ENCODE measurements at places on chromosomes 7 and 10.

DNA sequence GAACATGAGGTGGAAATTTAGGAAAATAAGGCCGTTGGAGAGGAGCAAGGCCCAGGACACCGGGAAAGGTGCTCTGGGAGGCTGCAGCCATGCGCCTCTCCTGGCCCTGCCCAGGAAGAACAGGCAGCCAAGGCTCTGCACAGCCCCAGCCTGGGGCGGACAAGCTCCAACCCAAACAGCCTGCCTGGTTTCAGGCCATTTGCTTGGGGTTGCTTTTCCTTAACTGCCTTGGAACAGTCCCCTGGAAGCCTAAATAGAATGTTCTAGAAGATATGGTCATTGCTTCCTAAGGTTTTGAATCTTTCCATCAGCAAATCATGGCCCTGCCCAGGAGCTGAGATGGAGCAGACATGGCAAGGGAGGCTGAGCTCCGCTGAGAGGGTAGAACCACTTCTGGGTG lies 11.0 kb downstream of the VSTM4 start:
- DNase-seq = no peak

GRCh38 chr10:98295401-98295811 lies 27.4 kb upstream of the LOXL4 start:
- no peak for DNase-seq

- DNase-seq = no peak
These were observed 38.1 kb downstream of the MKI67 start for GRCh38 chr10:128087884-128088709.

DNA sequence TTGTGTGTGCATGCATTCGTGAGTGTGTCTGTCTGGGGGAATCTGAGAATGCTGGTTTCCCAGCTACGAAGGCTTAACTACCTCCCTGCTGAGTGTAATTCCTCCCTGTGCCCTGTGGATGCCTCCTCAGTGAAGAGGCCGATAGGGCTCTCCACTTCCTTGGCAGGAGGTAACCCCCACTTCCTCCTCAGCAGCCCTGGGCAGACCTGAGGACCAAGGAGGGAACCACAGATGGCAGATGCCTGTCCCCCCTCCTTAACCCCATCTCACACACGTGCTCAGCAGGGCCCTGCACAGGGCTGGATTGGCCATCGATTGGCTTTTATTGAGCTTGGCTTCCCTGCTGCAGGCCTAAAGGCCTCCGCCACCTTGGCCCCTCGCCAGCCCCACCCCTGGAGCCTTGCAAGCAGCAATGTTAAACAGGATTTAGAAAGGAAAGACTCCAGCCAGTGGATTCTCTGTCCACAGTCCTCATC lies 45.6 kb upstream of the LRRC4 start:
- DNase-seq = no peak

DNA sequence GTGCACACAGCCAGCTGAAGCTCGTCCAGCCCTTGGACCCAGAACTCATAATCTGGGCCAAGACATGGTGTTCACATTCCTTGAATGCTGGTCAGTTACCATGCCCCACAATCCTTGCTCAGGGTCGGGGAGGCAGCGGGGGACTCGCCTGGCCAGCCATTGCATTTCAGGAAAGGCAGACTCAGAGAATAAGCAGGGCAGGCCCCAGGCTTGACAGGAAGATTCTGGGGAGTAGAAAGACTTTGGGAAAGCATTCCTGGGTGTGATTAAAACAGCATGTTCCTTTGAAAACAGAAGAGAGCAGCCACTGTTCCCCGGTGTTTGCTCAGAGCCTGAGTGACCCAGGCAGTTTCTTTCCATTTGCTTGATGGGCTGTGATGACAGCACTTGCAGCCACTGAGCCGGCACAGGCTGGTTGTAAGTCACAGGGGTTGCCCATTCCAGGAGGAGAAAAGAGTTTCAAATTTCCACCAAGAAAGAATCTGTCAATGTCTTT lies 473.7 kb downstream of the TYW1 start:
- no peak for DNase-seq

DNA sequence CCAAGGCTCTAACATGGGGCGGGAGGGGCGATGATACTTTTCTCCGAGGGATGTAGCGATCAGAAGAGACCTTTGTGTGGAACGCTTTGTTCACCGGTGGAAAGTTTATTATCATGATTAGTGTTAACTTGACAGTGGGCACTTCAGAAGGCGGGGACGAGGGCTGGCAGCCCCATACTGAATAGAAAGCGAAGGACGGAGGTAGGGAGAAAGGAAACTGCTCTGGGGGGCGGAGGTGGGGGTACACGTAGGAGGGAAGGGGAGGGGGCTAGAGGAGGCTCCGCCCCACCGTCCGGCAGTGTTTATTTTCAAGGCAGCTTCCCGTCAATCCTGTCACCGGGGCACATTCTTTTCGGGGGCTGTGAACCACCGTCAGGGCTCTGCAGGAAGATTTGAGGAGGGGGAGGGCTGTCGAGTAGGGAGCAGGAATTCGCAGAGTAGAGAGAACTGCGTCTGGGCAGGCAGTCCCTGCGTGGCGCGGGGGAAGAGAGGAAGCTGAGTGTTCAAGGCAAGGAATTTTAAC lies 9.4 kb upstream of the NKX2-3 start:
- no peak for DNase-seq

- no peak for DNase-seq
These were observed 91.6 kb downstream of the DNMBP start for GRCh38 chr10:99917963-99918825.

DNA sequence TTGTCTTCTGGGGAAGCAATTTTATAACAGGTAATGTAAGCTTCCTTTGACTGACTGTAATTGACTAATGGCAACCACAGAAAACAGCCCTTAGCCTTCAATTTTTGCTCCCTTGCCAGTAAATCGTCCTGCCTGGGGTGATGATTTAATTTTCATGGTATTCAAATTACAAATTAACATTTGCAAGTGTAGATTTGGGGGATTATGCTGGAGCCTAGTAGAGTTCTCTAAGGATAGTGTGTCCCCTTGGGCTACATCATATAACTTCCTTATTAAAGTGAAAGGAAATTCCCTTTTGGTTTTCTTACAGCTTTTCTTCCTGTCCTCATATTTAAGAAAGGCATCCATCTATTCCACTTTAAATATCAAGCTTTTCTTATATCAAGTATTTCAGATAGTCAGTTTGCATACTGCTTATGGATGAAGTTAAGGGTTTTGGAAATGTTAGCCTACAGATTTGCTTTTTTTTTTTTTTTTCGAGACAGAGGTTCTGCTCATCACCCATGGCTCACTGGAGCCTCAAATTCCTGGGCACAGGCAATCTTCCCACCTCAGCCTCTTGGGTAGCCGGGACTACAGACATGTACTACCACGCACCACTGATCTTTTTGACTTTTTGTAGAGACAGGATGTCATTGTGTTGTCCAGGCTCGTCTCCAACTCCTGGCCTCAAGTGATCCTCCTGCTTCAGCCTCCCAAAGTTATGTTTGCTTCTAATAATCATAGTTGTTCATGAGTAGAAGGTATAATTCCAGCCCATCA lies 35.9 kb upstream of the HDAC9 start:
- DNase-seq = no peak

DNA sequence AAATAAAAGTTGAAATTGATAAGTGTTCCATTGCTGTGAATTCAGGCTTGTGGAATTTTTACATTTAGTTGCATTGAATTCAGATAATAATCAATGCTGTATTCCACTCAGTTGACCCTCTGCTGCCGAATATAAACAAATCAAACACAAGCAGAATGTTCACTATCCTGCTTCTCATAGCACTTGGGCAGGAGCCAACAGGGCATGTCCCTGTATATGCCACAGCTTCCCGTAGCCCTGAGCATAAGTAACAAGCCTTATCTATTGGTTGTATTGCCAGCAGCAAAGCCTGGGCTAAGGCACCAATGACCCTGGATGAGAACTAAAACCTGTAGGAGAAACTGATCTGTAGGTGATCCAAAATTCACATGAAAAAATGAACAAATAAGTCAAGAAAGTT lies 145.9 kb downstream of the ARHGAP12 start:
- no peak for DNase-seq

GRCh38 chr7:46146454-46147255 lies 225.6 kb upstream of the IGFBP3 start:
- DNase-seq = no peak

GRCh38 chr7:27164367-27165088 lies 809 bp downstream of the HOXA9 start:
- no peak for DNase-seq

DNA sequence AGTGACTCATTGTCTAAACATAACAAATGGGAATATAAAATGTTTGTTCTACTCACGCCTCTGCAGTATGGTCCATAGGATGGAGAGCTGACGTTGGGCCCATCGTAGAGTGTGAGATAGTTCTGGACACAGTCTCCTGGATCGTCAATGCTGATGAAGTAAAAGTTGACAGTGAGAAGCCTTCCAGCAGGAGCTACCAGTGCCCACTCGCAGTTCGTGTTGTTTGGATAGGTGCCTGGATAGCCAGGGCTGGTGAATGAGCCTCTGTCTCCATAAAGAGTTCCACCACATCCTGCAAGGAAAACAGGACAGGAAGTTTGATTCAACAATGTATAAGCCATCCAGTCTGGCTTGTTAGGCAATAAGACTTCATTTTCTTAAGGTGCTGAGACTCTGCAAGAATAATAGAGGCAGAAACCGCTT lies 79.6 kb downstream of the OR13A1 start:
- no peak for DNase-seq

DNA sequence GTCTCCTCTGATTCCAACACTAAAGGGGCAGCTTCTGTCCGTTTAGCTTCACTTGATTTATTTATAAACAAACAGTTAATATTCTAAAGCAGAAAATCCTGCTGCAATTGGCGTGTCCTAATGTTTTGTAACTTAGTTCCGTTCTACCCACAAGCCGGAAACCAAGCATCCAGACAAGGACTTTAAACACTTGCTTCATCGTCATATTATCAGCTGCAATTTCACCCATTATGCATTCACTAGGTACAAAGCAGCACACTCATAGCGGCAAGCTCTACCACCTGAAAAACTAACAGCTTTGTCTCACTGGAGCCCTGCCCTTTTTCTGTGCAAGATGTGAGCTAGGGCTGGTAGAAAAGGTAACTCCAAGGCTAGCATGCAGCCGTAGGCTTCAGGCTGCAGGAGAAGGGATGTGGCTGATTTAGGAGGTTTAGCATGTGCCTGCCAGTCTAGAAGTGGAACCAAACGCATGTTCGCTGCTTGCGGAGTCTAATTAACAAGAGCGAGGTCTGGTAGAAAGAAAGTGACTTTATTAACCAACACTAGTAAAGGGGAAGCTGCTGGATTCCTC lies 43.7 kb upstream of the BPGM start:
- no peak for DNase-seq

DNA sequence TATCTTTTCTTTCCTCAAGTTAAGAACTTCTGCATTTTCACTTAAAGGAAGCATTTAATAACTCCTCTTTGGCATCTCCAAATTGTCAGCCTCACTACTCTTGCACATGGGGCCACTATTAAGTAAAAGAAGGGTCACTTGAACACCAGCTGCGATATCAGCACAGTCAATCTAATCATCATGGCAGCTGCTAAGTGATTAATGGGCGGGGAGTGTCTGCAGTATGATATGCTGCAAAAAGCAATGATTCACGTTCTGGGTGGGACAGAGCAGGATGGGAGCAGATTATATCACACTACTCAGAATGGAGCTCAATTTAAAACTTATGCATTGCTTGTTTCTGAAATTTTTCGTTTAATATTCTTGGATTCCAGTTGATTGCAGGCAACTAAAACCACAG lies 447.4 kb upstream of the PFKP start:
- DNase-seq = peak; percentile 47

- DNase-seq = no peak
These were observed 81.6 kb upstream of the LRRC4 start for GRCh38 chr7:128112781-128113221.

GRCh38 chr10:67779465-67780203 lies 58.4 kb downstream of the DNAJC12 start:
- peak; percentile 57 for DNase-seq

DNA sequence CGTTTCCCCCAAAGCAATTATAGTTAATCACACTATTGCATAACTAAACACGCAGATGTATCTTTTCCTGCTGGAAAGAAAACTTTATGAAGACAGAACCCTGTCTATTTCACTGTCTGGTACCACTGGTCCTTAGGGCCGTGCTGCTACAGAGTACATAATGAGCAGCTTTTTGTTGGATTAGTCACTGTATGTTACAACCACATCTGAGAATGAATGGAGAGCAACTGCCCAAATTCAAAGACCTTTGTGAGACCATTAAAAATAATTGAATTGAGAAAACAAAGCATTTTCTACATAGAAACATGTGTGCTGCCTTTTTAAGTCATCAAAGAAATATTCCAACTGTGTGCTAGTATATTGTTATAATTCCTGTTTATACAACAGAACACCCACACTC lies 111.3 kb upstream of the SORCS1 start:
- DNase-seq = no peak

GRCh38 chr7:18655912-18656311 lies 160.4 kb downstream of the HDAC9 start:
- DNase-seq = no peak

DNA sequence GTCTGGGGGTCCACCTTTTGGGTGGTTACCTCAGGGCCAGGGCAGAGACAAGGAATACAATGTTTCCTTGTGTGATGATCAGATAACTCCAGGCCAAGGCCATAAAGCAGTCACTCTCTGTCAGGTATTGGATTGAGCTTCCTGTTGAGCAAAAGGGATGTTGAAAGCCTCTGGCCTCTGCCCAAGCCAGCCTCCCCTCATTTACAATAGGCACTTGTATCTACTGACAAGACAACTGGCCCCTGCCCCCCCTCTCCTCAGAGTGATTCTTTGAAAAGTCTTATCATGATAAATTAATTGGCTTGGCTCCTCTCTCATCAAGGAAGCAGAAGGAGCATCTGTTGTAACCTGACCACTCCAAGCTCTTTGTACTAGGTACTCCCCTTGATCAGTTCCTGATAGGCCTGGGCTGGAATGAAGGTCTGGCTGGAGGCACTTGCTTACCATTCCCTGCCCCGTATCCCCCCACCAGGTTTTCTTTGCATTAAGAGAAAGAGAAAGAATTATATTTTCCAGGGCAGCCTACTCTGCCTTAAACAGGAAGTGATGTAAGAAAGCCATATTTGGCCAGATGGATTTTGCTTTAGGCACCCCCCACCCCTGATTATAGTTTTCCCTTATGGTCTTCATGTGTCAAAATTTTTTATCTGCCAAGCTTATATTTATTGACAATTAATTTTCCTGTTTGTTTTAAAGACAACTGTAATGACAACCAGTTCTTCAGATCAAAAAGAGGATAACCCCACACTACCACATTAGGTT lies 42.1 kb upstream of the HPS1 start:
- DNase-seq = no peak

DNA sequence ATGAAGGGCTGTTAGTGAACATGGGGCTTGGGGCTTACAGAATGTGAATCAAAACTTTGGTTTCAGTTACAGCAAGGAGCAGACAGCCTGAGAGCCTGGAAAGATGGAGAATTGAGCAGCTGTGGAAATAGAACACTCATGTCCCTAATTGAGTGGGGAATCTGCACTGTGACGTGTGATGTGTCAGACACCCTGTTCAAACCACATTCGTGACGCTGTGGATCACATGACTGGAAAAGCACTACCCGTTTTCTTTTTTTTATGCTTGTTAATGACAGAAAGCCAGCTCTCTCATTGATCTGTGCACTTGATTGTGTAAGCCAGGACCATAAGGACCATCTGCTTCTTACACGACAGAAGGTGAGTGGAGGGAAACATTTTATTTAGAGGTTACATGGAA lies 15.1 kb upstream of the TBX20 start:
- DNase-seq = no peak

- DNase-seq = no peak
These were observed 124.1 kb downstream of the MAD1L1 start for GRCh38 chr7:2108501-2109250.
